Esophagus squamous epithelium (tissue), 5 donors: ENCODE measurements at places on chromosomes 5 and 9.

DNA sequence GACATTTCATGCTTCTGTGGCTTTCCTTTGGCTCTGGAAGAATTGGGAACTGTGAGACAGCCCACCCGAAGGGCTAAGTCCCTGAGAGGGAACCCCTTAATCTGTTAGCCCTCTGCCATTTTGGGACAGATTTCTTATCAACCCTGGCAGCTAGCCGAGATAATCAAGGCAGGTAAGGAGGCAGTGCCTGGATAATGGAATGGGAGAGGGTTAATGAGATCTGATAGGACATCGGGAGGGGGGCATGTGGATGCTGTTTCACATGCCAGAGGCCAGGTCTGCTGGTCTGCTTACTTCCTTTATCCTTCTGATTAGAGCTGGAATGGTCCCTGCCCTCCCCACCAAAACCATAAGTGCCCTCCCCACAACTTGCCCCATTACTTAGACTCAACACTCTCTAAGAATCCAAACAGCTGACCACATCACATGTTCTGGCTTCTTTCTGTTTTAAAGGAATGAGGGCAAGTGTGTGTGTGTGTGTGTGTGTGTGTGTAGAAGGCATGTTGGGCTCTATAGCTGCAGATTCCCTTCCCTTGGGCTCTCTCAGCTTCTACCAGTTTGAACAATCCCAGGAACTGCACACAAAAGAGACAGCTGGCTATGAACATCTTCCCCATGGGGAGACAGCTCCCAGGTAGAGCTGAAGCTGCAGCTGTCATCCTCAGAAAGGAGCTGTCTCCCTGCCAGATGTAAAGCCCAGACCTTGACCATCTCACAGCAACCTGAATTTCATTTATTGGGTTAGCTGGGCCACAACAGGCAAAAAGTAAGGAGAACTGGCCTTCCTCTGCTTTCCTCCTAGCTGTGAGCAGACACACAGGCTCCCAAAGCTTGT lies 221.3 kb downstream of the PIK3R1 start:
- no peak for DNase-seq

DNA sequence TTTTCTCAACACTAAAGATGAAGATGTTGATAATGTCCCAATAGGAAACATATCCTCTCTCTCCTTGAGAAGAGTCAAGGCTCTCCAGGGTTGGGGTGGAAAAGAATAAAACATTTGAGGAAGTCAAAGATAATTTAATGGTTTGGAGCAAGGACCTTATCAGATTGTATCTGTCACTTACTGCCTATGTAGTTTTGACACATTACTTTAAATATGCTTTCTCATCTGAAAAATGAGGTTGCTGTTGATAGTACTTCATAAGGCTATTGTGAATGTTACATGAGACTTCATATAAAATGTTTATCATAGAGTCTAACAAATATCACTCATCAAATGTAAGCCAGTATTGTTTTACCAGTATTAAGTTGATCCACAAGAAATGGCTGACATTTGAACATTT lies 48.7 kb downstream of the BAAT start:
- DNase-seq = no peak

- no peak for DNase-seq
Measured at GRCh38 chr5:78757269-78758053, 108.9 kb upstream of the LHFPL2 start.

DNA sequence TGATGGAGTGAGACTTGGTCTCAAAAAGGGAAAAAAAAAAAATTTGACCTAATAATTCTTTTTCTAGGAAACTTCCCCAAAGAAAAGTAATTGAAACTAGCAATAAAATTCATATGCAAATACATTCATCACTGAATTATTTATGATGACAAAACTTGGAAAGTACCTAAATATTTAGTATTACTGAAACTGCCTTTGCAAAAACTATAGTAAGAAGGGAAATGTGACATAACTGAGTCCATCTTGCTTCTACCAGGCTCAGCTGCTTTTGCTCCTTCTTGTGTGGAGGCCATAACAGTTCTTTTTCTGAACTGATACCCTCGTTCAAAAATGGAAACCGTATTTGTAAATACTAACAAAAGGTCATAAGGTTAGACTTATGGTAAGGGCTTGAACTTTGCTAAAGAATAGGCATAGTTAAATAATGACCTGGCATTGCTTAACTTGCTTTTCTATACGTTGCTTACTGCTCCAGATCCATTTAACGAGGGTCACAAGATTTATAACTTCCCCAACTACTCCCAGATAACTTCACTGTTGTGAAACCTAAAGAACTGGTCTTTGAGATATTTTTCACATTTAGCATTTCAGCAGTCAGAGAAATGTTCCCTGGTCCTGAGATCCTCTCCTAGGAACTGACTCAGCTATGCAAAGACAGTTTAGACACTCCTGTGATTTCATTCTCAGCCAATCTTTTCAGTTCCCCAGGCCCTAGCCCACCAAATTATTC lies 68.4 kb downstream of the CFAP95 start:
- no peak for DNase-seq

GRCh38 chr5:5932824-5933223 lies 445.5 kb downstream of the MED10 start:
- no peak for DNase-seq

DNA sequence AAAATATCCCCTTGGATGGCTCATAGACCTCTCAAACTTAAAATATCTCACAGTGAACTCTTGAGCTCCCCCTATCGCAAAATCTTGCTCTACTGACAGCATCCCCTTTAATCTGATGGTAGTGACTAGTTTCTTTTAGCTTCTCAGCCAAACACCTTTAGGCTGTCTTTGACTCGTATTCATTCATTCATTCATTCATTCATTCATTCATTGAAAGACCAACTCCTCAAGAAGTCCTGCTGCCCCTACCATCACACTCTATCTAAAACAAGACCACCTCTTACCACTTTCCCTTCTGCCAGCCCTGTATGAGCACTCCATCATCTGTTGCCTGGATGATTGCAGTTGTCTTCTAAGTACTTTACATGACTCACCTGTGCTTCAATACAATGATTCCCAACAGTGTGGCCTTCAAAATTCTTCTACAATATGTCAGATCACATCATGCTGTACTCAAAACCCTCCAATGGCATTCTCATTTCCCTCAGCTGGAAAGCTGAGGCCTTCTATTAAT lies 46.8 kb downstream of the ITGA2 start:
- DNase-seq = no peak

- DNase-seq = no peak
Measured at GRCh38 chr5:125219710-125220109, 473.3 kb upstream of the ZNF608 start.

GRCh38 chr5:56358703-56359681 lies 125.9 kb upstream of the ANKRD55 start:
- no peak for DNase-seq

DNA sequence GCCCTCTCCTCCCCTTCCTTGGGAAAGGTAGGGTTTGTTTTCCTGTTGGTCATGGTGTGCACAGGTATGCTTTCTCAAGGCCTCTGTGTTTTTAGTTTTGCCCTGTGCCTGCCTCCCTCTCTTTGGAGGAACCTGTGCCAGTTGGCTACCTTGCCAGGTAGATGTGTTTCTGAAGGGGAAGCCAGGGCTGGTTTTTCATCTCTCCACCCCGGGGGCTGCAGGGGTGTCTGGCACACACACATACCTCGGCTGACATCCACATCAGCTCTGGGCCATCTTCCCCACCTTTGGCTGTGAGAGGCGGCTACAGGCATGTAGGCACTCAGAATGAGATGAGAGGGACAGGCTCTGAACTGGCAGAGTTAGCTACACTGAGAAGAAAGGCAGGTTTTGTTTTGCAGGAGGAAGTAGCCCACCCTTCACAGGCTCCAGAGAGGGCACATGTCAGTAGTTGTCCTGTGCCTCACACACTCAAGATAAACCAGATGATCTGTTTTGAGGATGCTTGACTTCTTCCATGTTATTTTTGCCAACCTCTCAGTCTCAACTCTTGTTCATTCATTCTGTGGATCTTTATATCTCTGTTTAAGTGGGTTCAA lies 9.7 kb downstream of the RGMB start:
- DNase-seq = no peak

DNA sequence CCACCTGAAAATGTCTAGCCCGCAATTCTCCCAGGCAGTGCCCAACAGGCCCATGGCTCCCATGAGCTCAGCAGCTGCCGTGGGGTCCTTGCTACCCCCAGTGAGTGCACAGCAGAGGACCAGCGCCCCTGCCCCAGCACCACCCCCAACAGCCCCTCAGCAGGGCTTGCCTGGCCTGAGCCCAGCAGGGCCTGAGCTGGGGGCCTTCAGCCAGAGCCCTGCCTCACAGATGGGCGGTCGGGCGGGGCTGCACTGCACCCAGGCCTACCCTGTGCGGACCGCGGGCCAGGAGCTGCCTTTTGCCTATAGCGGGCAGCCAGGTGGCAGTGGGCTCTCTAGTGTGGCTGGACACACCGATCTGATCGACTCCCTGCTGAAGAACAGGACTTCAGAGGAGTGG lies 19.3 kb upstream of the LTC4S start:
- DNase-seq = no peak

- DNase-seq = no peak
Measured at GRCh38 chr9:126689027-126689825, 75.5 kb downstream of the LMX1B start.

DNA sequence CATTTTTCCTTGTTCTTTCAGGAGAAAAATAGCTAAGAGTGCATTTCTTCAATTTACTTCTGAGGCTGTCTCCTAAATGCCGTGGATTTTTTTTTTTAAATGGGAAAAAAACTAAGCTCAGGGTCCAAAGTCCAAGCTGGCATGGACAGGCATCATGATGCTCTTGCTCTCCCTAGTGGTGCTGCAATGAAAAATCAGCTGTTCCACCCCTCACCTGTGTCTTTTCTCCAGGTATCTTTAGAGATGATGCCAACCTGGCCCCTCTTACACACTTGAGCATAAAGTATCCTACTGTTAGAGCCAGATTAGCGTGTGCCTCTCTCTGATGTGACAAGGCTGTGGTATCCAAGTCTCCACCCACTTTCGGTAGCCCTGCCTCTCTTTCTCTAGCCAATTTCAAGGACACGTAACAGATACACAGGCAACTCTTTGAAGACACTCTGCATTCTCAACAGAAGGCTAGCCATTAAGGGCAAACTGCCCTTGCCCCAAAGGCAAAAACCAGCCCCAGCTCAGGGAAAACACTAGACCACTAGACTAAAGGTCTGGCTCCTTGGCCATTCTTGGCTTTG lies 208.8 kb downstream of the SAXO1 start:
- DNase-seq = no peak

- DNase-seq = no peak
Measured at GRCh38 chr5:26569241-26569928, 469.0 kb downstream of the CDH9 start.

DNA sequence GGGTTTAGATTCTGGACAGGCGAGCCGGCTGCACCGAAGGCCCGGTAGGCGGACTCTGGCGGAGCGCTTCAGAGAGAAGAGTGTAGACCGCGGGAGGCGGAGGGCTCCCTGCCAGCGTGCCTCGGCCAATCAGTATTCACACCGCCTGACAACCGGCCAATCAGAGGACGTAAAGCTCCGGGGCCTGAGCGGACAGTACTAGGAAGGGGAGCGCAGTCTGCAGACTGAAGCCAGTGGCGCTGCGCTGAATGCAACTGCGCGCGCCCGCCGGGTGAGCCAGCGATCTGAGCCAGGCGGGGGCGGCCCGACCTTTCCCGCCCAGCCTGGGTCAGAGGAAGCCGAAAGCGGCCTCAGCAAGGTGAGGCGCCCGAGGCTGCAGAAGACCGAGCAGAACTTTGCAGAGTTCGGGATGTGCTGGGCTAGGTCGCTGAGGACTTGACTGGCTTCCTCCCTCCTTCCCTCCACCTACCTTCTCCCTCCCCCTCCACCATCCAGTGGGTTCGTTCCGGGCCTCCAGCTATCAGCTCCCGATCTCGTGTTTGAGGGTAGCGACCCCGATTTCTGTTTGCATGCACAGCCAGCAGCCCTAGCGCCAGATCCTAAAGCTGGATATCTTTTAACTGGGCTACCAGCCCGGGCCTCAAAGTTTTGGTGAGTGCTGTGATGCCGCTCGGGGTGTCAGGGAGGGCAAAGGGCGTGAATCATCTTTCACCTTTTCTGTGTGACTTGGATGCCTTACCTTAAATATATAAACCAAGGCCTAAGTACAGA lies at the start of gene DMRT2:
Gene DMRT2 (plus strand): TSS at position 233 of the 771 bp plus-strand sequence. CDS start 1,257 bp downstream, outside the sequence.
- DNase-seq = no peak

GRCh38 chr5:120605325-120606079 lies 141.4 kb downstream of the PRR16 start:
- no peak for DNase-seq

- no peak for DNase-seq
Measured at GRCh38 chr9:130579738-130580463, 524 bp downstream of the FUBP3 start.

- no peak for DNase-seq
Measured at GRCh38 chr9:4508246-4508906, 18.1 kb downstream of the SLC1A1 start.

DNA sequence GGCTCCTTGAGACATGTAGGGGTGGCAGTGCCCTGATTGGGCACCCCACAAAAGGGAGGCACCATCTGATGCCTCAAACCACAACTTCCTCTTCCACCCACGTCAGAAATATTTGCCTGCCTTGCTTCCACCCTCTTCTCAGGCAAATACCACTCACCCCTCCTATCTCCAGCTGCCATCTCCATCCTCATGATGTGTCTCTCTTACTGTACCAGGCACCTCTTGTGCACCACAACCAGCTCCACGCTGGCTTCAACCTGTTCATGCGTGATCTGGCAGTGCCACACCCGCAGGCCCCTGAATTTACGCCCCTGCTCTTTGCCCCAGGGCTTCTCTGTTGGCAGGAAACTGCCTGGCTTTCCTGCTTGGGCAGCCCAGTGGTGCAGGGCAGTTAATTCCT lies 87.8 kb upstream of the HSPA9 start:
- no peak for DNase-seq

DNA sequence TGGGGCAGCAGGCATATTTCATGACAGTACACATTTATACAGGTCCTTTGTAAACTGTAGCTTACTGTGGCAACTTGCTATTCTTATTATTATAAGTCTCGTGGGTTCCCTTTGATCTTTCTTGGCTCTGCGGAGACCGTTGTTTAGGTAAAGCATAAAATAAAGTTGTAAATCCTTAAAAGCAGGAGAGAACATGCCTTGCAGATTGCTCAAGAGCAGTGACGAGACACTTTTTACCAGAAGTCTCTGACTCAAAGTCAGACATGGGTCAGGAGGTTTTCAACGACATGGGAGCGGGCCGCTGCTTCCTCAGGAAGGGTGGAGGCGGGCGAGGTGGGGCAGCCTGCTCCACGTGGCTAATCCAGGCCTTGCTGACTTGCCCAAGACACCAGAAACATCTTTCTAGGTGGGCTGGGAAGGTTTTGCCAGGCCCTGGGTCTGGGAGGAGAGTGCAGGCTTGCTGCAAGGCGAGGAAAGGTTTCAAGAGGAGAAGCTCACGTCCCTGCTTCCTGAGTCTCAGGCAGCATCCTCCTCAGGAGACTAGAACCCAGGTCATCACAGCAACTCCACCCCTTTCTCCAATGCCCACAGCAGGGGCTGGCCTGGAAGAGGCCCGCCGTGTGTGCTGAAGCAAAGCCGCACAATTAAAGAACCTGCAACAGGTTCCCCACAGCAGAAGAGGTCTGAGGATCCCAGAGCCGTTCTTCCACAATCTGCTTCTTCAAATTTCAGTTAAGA lies 6.5 kb downstream of the TBC1D2 start:
- DNase-seq = no peak

GRCh38 chr5:142356349-142356715 lies 31.5 kb upstream of the SPRY4 start:
- DNase-seq = no peak

- DNase-seq = no peak
Measured at GRCh38 chr5:109450129-109450877, 40.5 kb upstream of the PJA2 start.

- no peak for DNase-seq
Measured at GRCh38 chr9:135789838-135790291, 87.9 kb downstream of the KCNT1 start.

GRCh38 chr9:89854715-89855475 lies 250.1 kb downstream of the GADD45G start:
- DNase-seq = no peak

- no peak for DNase-seq
Measured at GRCh38 chr9:126883636-126884035, 23.2 kb downstream of the ZBTB34 start.
